ENCODE measurements at places on chromosomes 12 and 14.

- DNase-seq = no peak
These were observed 323.9 kb downstream of the TMEM132D start for GRCh38 chr12:129579879-129580278.

DNA sequence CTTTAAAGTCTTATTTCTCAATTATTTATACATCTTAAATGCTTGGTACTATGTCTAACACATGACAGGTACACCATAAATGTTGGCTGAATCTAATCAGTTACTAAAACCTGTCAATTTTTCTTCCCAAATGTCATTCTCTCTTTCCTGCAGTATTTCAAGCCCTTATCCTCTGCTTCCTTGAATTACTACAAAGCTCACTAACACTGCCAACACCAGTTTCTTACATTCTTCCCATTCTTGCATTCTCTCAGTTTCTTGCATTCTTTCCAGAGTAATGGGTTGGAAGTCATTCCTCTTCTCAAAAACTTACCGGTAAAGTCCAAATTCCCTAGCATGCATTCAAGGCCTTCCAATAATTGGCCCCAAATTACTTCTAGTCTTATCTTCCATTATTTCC lies 9.6 kb upstream of the SMARCC2 start:
- DNase-seq = no peak

DNA sequence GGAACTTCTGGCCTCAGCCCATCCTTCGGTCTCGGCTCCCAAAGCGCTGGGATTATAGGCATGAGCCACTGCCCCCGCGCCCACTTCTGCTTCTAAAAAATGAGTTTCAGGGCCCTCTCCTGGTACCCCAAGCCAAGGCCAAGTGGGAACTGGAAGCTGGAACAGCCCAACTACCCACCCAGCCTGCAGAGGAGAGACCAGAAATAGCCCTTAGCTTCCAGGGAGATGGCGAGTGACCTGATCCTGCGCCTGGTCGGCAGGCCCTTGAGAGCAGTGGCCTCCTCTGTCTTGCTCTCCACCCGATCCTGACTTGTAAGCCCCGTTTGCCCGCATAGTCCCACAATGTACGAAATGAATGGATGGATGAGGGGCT lies 31.2 kb upstream of the PLEKHG6 start:
- no peak for DNase-seq

GRCh38 chr14:104393898-104394381 lies 185.6 kb upstream of the C14orf180 start:
- no peak for DNase-seq

DNA sequence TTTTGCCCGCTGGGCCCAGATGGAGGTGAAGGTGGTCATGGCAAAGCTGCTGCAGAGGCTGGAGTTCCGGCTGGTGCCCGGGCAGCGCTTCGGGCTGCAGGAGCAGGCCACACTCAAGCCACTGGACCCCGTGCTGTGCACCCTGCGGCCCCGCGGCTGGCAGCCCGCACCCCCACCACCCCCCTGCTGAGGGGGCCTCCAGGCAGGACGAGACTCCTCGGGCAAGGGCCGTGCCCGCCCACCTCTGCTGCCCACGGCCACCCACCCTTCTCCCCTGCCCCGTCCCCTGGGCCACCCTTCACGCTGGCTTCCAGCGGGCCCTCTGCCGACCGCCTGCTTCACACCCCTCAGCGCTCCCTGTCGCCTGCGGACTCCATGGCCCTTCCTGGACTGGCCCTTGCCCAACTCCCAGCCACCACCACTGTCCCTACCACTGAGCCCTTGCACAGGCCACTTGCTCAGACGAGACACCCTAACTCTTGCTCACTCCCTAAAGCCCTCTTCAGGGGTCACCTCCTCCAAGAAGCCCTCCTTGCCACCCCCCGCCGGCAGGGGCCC lies 42.5 kb downstream of the CYP46A1 start:
- no peak for DNase-seq

DNA sequence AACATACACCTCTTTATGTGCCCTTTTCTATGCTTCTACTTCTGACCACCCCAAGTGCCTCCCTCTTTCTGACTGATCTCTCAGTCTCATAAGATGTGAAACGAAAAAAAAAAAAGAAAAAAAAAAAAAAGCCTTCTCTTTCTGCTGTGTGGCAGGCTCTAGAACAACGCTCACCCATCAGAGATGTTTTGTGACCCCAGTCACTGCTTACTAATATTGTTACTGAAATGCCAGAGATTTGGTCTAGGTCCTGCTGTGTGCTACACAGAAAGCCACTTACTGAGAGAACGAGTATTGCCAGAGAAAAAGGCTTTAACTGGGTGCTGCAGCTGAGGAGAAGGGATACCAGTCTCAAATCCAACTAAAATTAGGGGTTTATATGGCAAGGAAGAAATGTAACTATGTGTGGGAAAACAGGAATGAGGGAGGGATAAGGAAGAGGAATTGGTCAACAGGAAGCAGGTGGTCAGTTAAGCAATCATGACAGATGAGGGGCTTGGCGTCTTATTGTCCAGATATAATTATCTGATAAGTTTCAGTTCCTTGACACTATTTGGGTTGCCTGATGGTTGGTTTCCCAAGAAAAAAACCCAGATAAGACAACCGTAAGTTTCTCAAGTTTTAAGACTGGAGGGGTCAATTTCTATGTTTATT lies 149.0 kb downstream of the NAV3 start:
- no peak for DNase-seq

DNA sequence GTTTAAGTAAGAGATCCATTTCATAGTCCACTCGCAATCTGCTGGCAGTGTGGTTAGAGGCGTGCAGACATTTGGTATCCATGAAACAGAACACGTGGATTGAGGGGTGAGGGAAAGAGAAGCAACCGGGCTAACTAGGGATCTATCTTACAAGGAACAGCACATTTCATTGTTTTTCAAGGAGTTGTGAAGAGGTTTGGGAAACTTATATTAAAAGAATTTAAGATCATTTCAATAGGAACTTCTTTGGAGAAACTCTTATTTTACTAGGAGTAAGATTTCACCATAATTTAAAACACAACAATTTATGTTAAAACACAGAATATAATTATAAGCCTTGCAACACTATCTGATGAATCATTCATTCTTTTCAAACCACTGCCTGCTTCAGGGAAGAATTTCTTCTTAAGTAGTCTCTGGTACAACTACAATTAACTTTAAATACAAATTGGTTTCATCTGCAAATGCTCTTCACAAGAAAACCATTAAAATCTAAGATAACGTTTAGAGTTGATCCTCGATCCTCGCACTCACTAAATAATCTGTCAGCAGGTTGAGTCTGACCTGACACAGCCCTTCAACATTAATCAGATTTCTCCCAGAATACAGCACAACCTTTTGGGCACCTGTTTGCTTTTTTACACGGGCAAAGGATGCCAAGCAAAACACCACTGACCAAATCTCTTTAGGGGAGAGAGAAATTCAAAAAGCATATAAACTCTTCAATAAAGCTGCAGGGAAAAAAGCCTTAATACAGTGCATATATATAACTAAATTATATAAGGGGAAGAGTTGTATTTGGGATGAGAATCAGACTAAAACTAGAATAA lies 27.3 kb downstream of the PPTC7 start:
- DNase-seq = no peak

GRCh38 chr12:24933694-24934407 lies 15.1 kb downstream of the BCAT1 start:
- DNase-seq = no peak

- DNase-seq = no peak
These were observed 5.0 kb upstream of the SLC38A4 start for GRCh38 chr12:46830731-46831334.

GRCh38 chr12:124742678-124743077 lies 121.0 kb downstream of the SCARB1 start:
- DNase-seq = no peak

DNA sequence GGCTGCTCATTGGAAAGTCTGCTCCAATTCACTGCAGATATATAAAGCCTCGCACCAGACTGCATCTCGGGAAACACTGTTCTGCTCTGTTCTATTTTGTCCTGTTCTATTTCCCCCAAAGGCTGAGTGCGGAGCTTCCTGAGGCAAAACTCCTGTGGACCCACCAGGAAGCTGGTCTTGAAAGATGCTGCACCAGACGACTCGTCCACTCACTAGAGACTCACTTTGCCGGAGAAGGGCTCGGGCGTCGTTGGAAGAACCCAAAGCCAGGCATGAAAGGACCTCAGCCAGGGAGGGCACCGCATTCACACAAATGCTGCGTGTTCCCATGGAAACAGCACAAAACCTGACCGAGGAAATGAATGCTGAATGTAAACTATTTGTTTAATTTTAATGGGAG lies 331.2 kb upstream of the SFSWAP start:
- no peak for DNase-seq

DNA sequence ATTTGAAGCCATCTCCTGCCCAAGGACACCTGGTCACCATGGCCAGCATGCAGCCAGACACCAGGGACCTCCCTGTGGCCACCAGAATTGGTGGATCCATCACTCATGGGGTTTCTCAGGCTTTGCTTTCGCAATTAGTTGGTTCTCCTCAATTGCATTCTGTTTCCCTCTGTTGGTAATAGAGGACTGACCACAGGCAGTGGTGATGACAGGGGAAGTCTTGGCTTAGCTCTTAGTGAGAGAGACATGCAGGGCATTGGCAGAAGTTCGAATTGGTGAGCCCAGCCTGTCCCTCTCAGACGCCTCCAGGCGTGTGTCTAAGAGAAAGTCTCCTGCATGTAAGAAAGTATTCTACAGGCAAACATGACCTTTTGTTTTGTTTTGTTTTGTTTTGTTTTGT lies 21.3 kb downstream of the HCAR2 start:
- no peak for DNase-seq

GRCh38 chr12:103207936-103208335 lies 250.5 kb downstream of the ASCL1 start:
- DNase-seq = peak; percentile 54

GRCh38 chr14:105336477-105337287 lies 22.1 kb downstream of the PACS2 start:
- no peak for DNase-seq

DNA sequence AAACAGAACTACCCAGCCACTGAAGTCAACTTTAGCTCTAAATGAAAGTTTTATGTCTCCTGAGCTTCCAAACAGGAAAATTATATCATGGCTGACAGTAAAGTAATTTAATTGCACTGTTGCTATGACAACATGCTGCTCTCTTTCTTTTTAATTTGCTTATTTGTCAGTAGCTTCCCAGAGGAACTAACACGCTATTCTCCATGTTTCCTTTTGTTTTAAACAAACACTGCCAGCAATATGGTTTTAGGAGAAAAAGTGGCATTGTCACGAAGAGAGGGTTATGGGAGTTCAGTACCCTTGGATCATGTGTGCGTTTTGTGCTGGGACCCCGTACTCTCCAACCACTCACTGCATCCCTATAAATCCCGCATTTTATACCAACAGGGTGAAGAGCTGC lies 1.9 kb downstream of the FOXN3 start:
- no peak for DNase-seq

DNA sequence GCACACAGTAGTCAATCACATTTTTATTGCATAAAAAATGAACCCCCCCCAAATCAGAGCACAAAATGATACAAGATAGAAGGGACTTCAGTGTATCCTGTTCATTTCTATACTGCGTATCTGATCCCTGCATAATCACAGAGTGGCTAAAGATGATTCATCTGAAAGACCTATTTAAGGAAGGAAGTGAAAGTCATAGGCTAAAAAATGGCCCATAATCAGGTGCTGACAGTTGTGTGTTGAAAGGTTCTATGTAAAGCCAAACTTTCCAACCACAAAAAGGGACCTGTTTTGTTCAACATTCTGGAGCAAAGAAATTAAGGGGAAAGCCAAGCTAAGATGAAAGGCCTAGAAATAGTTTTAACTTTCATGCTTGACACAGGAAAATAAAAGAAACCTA lies 147.8 kb upstream of the ATP2B1 start:
- no peak for DNase-seq

- no peak for DNase-seq
These were observed 615 bp downstream of the CDKN1B start for GRCh38 chr12:12717586-12718380.

DNA sequence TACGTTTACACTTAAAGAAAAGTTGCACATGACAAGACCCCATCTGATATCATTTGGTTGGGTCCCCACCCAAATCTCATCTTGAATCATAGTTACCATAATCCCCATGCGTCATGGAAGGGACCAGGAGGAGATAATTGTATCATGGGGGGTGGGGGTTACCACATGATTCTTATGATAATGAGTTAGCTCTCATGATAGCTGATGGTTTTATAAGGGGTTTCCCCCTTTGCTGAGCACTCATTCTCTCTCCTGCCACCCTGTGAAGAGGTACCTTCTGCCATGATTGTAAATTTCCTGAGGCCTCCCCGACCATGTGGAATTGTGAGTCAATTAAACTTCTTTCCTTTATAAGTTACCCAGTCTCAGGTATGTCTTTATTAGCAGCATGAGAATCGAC lies 60.3 kb downstream of the PHLDA1 start:
- no peak for DNase-seq

- DNase-seq = no peak
These were observed 757 bp downstream of the SLC25A3 start for GRCh38 chr12:98594050-98594835.

DNA sequence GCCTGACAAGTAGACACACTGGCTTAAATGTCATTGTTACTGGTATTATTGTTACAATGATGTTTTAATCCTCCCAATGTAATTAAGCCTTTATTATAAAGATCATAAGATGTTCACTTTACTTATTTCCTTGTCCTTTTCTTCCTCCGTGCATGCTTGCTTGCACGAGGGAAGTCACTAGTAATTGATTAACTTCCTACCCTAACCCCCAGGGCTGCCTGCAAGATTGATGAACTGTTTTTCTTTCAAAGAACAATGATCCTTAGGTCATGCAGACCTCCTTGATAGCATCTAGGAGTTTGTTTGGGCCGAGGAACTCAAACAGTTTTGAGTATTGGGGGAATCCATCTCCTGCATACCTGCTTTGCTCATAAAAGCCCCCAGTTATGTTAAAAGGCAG lies 43.0 kb downstream of the GLRX5 start:
- DNase-seq = no peak

DNA sequence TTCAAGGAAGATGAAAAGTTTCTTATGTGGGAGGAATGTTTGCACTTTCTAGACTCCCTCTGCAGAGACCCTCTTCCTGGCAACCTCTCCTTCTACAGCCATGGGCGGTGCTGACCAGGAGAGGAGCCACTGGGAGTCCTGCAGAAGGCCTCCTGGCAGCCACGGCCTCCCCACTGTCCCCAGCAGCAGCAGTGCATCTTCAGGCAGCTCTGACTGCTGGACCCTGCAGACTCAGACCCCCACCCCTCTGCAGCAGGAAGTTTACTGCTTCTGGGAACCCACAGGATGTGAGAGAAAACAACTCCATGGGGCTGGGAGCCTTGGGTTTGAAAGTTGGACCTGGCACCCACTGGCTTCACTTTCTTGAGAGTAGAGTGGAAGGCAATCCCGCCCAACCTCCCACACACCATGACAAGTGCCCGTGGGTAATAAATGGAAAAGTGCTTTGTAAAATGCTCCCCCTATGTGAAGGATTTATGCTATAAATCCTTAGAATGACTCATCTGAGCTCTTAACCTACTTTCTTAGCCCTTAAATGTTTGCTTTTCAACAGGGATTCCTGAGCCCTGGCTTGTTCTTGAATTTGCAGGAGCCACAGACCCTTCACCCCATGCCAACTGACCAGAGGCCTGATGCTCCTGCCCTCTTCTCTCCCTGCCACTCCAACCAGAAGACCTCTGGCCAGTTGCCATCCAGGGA lies 37.5 kb upstream of the DDX11 start:
- DNase-seq = no peak

Data from NCI-H187 (cell line).